ENCODE measurements at places on chromosomes 7 and 10.
A peak's percentile ranks its signal among the peaks of the same experiment; 100 is the strongest.

DNA sequence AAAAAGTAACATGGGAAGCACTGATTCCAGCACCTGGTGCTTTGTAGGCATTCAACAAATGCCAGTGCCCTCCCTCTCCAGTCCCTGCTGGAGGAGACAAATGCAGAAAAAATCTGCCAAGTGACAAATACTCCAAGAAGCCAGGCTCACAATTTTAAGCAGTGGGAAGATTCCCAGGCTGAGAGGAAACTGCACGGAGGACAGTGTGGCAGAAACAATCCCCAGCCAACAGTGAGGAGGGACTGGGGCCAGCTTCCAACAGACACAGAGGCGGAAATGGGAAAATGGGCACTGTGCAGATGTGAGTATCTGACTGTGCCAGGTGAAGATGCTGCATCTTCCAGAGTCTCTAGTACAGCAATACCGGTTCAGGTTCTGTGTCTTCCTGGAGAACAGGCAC lies 106.3 kb downstream of the SLIT1 start:
- no peak for DNase-seq

- no peak for DNase-seq
These were observed 189.6 kb downstream of the ADAM12 start for GRCh38 chr10:126198681-126199080.

- DNase-seq: no peak
These were observed 384.1 kb downstream of the GATA3 start for GRCh38 chr10:8438603-8439002.

DNA sequence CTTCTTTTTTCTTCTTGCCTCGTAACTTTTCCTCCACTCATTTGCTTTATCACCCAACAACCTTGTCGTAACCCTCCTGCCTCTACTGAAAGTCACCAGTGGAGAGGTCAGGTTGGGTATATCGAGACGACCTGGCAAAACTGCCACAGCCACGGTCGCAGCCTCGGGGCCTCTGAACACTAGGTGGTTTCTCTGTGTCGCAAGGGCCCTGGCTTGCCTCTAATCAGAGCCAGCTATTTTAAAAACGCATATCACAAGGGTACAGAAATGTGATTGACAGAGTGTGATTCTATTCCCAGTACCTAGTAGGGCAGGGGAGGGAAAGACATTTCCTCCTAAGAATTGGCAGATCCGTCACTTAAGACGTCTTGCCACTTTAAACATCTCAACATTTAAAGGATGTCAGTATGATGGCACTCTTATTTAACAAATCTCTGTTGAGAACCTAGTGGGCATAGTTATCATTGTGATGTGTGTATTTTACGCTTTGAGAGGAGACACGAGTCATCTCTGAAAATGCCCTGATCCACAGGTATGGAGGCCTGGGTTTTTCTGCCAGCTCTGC lies 197.5 kb downstream of the ARHGAP21 start:
- DNase-seq: no peak

GRCh38 chr10:13000431-13000830 lies 1.1 kb downstream of the CCDC3 start:
- DNase-seq: no peak

- no peak for DNase-seq
These were observed 15.5 kb upstream of the LARP4B start for GRCh38 chr10:947051-947450.

DNA sequence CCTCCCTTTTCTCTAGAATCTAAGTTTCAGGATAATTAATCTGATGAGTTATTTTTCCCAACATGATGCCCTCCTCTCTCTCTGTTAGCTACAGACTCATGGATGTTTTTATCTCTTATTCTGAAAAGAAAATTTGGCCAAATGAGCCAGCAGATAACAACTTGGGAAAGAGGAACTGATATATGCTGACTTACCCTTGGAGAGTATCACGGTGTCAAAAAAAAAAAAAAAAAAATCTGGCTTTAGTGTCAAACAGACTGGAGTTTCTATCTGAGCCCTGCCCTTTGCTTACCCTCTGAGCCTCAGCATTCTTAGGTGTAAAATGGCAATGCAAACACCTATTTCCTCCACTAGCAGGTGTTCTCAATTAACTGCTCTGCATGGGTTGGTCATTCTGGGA lies 190.4 kb downstream of the AHR start:
- no peak for DNase-seq

GRCh38 chr7:129559564-129559963 lies 52.0 kb upstream of the NRF1 start:
- no peak for DNase-seq

GRCh38 chr7:6382817-6383216 lies 64.9 kb downstream of the DAGLB start:
- no peak for DNase-seq

GRCh38 chr10:132421847-132422751 lies 25.1 kb downstream of the PWWP2B start:
- DNase-seq: no peak

DNA sequence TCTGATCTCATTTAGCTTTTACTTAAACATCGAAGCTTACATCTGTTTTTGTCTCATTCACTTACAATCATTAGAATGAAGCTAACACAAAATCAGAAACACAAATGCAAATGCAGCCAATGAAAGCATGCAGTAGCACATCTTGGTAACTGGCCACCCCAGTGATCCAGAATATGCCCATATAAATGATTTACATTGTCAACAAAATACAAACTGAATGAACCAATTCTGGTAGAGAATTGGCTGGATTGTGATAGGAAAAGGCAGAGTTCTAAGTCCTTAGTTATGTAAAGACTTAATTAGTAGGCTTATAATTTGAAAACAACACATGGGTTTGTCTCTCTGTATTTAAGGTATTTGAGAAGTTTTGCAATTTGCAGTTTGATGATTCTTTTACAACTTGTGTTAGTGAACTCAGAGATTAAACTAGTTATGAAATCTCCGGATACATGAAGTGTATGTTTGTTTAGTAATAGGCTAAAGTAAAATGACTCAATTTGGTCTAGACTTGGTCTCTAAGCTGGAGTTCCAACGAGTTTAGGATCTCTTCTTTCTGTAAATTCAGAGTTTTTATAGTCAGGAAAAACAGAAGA lies 21.2 kb downstream of the TECTB start:
- no peak for DNase-seq

DNA sequence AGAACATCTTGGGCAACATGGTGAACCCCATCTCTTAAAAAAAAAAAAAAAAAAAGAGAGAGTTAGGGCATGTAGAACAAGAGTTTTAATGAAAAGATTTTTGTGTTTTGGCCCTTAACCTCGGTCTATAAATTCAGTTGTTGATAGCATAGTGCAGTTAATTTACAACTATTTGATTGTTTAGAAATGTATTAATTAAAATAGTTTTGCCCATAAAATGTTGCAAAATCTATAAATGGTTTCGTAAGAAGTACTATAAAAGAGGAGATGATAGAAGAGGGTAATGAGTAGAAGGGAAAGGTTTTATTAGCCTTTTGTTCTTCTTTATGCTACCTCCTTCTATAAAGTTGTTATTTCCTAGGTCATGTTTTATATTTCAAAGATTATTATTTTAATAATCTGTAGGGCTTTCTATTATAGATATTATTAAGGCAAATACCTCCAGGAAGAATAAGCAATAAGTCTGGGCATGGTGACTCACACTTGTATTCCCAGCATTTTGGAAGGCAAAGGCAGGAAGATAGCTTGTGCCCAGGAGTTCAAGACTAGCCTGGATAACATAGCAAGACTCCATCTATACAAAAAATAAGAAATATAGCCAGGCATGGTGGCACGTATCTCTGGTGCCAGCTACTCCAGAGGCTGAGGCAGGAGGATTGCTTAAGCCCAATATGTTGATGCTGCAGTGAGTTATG lies 73.3 kb downstream of the MCU start:
- DNase-seq: no peak

- peak; percentile 57 for DNase-seq
These were observed 43.8 kb upstream of the ZNF438 start for GRCh38 chr10:31075434-31075833.

DNA sequence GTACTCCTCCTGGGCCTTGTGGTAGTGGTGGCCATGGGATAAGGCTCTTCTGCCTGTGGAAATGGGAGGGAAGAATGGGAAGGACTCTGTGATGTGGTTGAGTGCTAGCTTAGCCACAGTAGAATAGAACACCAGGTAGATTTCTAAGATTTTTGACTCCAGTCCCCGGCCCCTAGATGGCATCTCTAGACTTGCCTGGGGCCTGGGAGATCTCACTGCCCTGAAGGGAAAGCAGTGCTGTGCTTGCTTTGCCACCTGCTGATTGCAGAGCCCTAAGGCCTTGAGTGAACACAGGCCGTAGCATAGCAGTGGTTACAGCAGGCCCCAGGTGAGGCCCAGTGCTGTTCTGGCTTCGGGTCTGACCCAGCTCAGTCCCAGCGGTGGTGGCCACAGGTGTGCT lies 252.0 kb downstream of the TCF7L2 start:
- no peak for DNase-seq

DNA sequence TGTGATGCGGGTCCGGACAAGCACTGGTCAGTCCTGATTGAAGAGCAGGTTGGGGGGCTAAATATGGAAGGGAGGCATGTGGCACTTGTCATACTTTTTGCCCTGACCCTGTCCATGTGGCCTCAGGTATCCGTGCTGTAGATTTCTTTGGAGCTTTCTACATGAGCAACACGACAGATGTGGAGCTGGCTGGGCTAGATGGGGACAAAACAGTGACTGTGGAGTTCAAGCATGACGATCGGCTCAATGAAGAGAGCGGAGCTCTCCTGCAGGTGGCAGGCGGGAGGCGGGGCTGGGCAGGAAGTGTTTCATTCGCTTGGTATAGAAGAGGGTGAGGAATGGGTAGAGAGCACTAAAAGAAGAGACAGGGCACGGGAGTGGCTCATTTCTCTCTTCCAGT lies 13.0 kb upstream of the CHCHD1 start:
- no peak for DNase-seq

- no peak for DNase-seq
These were observed 974.4 kb downstream of the NXPH1 start for GRCh38 chr7:9407816-9408215.

DNA sequence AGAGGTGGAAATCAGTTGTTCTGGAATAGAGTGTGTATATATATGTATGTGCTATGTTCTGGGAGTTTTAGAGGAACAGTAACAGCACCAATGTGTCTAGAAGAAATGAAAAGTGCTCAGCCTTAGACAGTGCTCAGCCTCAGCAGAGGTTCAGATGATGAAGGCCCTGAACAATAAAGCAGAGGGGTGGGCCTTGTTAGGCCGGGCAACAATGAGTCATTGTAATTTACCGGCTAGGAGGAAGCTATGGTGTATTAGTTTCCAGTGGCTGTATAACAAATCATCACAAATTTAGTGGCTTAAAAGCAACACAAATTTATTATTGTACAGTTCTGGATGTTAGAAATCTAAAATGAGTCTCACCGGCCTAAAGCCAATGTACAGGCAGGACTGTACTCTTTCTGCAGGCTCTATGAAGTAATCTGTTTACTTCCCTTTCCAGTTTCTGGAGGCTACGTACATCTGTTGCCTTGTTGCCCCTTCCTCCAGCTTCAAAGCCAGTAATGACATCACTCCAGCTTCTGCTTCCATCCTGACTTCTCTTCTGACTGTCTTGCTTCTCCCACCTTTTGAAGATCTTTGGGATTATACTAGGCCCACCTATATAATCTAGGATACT lies 84.6 kb downstream of the CH25H start:
- DNase-seq: no peak

DNA sequence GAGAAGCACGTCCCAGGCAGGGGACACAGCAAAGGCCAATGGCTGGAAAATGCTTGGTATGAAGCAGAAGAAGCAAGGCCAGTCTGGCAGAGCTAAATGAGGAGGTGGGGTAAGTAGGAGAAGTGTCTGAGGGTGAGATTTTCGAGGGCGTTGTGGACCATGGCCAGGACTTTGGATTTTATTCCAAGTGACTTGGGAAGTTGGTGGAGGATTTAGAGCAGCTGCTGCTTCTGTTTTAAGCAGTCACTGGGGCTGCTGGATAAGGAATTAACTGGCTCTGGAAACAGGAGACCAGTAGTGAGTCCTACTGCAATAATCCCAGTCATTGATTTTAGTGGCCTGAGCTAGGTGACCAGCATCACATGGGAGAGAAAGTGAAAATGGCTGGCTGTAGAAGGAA lies 67.6 kb upstream of the GSDME start:
- DNase-seq: no peak
